ENCODE measurements at places on chromosomes 2 and 18. TPM values are rescaled to one million over a fixed set of nuclear protein-coding genes. Genes with fewer than 3 reads are reported as not detected.

DNA sequence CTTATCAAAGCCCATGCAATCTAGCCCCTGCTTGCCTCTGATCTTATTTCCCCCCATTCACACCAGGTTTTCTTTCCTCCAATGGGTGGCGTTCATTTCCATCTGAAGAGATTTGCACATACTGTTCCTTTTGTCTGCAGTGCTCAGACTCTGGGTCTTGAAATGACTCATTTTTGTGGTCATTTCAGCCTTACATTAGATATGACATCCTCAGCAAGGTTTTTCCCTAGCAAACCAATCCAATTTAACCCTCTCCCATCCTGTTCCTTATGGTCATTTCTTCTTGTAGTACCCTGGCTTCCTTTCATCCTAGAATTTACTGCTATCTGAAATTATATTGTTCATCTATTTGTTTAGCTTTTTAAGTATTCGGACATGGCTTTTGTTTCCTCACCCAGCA lies 42.5 kb upstream of the SCN1A start:
- H3K36me3 ChIP-seq, result no peaks in the 10 kb centered on the region
- no peaks in the 10 kb centered on the region for H3K27me3 ChIP-seq
- DNase-seq, result no peak
- H3K27ac ChIP-seq, result no peak overlapping the region
- no peaks in the 10 kb centered on the region for H3K4me1 ChIP-seq
- no peak overlapping the region for H3K4me3 ChIP-seq

DNA sequence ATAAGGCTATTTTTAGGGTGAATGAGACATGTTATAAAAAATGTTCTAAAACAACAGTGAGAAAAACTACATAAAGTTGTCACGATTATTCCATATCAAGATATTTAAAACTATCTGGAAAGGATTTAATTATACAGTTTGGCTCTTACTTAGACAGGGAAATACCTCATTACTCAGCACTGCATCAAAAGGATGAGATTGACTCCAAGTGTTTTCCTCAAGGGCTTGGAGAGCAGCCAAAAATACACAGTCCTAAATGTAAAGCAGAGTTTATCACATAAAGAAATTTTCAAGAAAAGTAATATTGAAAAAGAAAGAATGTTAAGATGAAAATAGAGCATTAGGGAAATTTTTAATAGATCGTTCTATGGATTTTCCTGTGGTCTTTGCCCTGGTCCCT lies 285.5 kb upstream of the NETO1 start:
- no peak overlapping the region for H3K27ac ChIP-seq
- no peaks in the 10 kb centered on the region for H3K27me3 ChIP-seq
- no peaks in the 10 kb centered on the region for H3K36me3 ChIP-seq
- no peak overlapping the region for H3K4me3 ChIP-seq

The ACKR3 gene
- 68.5 TPM for total RNA-seq

DNA sequence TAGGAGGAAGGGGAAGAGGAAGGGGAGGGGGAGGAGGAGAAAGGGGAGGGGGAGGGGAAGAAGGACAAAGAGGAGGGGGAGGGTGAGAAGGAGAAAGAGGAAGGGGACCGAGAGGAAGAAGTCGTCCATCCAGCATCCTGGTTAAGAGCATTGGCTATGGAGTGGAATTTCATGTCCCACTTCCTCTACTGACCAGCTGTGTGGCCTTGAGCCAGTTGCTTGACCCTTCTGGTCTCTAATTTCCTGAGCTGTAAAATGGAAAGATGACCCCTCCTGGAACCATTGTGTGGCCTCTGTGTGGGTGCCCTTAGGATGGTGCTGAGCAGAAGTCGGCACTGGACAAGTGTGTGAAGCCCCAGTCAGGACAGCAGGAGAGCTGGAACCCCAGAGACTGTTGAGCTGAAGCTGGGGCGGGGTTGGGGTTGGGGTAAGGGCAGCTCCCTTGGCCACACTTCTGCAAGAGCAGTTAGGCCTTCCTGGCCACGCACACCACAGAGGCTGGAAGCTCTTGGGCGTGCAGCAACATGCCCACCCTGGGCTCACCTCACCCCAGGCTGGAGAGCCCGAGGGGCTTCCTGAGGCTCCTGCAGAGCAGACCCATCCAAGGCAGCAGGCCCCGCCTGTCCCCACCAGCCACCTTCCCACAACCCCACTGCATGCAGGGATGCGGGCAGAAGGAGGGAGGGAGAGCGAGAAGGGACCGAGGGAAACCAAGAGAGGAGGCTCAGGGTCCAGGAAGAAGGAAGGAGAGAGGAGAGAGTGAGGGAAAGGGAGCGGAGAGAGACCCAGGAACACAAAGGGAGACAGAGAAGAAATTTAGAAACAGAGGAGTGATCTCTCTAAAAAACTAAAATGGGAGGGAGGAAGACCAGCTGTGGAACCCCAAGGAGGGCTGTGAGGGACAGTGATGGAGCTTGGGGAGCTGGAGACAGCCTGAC lies 16.2 kb downstream of the ADRA2B start:
- H3K27me3 ChIP-seq, result no peaks in the 10 kb centered on the region
- DNase-seq, result peak; percentile 1
- H3K4me3 ChIP-seq, result no peak overlapping the region

The CBLN2 gene
- not detected for total RNA-seq

GRCh38 chr2:215019085-215019484 lies 119.3 kb downstream of the ABCA12 start:
- H3K4me1 ChIP-seq, result no peaks in the 10 kb centered on the region
- no peaks in the 10 kb centered on the region for H3K36me3 ChIP-seq
- DNase-seq, result no peak
- no peak overlapping the region for H3K27ac ChIP-seq
- no peaks in the 10 kb centered on the region for H3K27me3 ChIP-seq

DNA sequence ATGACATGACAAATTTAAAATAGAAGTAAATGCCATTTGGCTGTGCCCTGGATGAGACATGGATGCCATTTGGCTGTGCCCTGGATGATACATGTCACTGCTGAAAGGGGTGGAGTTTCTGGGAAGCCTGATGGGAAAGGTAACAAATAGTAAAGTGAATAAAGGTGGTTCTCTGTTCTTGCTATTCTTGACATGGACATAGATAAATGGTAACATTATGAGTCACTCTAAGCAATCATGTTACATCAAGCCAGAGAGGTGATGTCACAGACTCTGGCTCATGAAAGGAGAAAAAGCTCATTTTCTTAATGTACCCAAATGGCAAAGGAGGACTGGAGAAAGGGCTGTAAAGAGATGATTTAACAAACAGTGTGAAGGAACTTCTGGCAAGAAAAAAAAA lies 86.4 kb downstream of the EML6 start:
- no peak for DNase-seq
- no peaks in the 10 kb centered on the region for H3K4me1 ChIP-seq
- H3K27ac ChIP-seq, result no peak overlapping the region
- H3K27me3 ChIP-seq, result no peaks in the 10 kb centered on the region
- H3K4me3 ChIP-seq, result no peak overlapping the region
- H3K36me3 ChIP-seq, result no peaks in the 10 kb centered on the region

The SP5 gene
- total RNA-seq, result not detected
